ENCODE measurements at places on chromosomes 12 and 14. TPM values are rescaled to one million over a fixed set of nuclear protein-coding genes. Genes with fewer than 3 reads are reported as not detected.

The MYH6 gene
- polyA plus RNA-seq: 0.72 TPM

The ACACB gene
- polyA plus RNA-seq: 23.7 TPM

The MARS1 gene
- 87.5 TPM for polyA plus RNA-seq

The ADGRD1 gene
- 2.3 TPM for polyA plus RNA-seq

- H3K27me3 ChIP-seq: no peaks in the 10 kb centered on the region
- no peaks in the 10 kb centered on the region for H3K4me1 ChIP-seq
- no peaks in the 10 kb centered on the region for H3K36me3 ChIP-seq
- no peak overlapping the region for H3K4me3 ChIP-seq
- no peak for DNase-seq
Measured at GRCh38 chr14:47012533-47013280, 361.1 kb upstream of the RPL10L start.

The ASCL1 gene
- 0.40 TPM for polyA plus RNA-seq

DNA sequence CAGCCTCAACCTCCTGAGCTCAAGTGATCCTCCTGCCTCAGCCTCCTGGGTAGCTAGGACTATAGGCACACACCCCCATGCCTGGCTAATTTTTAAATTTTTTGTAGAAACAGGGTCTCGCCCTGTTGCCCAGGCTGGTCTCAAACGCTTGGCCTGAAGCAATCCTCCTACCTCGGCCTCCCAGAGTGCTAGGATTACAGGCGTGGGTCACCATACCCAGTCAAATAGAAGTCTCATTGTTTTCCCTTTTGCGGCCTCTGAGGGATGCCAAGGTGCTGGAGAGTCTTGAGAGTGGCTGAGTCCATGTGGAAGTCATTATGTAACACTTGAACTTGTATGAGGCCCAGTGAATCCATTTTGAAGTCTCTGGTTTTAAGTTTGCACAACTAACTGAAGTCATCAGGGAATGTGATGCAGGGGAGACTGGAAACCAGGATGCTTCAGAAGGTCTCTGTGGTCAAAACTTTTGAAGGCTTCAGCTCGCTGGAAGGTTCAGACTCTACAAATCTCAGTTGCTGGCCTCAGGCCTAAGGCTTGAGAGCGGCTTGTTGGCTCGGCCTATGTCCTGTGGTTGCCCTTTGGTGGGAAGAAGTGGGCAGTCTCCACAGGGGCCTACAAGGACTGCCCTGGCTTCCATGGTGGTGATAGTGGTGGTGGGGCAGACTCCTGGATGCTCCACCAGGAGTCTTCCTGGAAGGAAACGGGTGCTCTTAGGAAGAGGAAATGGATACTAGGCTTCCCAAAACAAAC, 29.2 kb downstream of the GALNT16 start:
- no peak overlapping the region for H3K4me3 ChIP-seq
- no peak overlapping the region for H3K27ac ChIP-seq
- H3K4me1 ChIP-seq: no peaks in the 10 kb centered on the region
- H3K36me3 ChIP-seq: no peaks in the 10 kb centered on the region

The SIX1 gene
- polyA plus RNA-seq: not detected

DNA sequence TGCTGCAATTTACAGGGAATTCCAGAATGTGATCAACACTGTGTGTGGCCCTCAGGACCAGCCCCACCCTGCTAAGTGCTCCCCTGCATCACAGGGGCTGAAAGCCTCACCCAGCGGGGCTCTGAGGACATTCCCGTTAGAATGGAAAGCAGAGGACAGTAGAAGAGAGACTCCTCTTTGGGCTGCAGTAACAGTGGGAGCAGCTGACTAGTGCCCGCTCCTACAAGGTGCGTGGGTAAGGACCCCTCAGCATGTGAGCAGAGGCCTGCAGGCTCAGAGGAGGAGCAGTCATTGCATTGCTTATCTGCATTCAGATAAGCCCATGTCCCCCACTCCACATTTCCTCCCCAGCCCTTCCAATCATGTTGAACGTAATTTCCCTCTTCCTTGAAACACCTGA, 120.1 kb downstream of the ITPR2 start:
- no peaks in the 10 kb centered on the region for H3K36me3 ChIP-seq
- H3K27ac ChIP-seq: no peak overlapping the region
- DNase-seq: no peak

DNA sequence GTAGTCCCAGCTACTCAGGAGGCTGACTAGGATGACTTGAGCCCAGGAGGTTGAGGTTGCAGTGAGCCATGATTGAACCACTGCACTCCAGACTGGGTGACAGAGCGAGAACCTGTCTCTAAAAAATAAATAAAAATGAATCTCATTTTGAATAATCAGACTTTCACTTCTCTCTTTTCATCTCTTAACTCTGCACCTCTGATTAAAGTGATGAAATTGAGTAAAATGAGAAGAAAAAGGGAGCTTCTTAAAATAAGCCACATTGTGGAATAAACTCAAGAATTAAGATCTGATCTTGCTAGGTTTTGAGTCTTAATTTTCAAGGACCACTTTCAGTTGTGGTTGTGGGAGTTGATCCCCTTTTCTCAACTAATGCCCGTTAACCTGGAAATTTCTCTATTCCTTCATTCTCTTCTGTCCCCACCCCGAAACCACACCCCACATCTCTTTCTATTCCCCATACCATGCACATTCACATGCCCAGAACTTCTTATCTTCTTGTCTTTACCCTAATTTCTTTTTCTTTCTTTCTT, 70.9 kb upstream of the ETV6 start:
- H3K27me3 ChIP-seq: no peaks in the 10 kb centered on the region
- H3K4me3 ChIP-seq: no peak overlapping the region
- no peaks in the 10 kb centered on the region for H3K36me3 ChIP-seq
- no peaks in the 10 kb centered on the region for H3K4me1 ChIP-seq
- no peak overlapping the region for H3K27ac ChIP-seq
- no peak for DNase-seq

GRCh38 chr14:77502109-77502782, 3.6 kb upstream of the ISM2 start:
- no peak overlapping the region for H3K27ac ChIP-seq
- H3K4me1 ChIP-seq: no peaks in the 10 kb centered on the region
- no peak overlapping the region for H3K4me3 ChIP-seq
- DNase-seq: no peak

DNA sequence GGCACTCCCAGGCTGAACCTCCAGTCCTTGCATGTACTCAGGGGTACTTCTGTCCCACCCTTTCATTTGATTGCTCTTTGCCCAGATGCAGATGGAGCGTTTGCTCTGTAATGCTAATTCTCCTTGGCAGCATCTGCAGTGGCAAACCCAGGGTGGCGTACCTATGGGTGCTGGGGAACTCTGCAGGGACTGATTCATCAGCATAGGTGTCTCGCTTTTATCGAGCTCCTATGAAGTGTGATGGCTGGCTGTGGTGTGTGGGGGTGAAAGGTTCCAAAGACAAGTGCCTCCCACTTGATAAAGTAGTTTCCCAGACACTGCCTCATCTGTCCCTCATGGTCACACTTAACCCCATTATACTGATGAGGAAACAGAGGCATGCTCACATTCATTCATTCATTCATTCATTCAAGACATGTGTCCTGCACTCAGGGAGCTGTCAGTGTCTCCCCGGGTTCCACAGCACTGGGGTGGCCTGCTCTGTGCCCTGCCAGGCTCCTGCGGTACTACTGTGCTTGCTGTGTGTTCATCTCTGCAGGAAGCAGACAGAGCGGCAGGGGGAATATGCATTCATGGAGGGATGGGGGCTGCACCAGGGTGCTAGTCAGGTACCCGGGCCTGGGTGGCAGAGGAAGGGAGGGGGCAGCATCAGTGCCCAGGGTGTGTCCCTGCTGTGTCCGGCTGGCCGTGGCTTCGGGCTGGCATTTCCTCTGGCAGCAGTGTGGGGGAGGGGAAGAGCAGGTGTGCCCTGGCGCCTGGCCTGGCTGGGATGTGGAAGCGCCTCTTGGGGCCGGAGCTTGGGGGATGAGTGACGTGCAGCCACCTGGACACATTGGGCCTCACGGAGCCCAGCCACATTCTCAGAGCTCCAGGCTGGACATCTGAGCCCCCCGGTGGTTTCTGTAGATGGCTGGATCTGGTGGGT, 110.9 kb downstream of the TSPAN9 start:
- no peaks in the 10 kb centered on the region for H3K4me1 ChIP-seq
- DNase-seq: peak; percentile 28
- no peaks in the 10 kb centered on the region for H3K27me3 ChIP-seq
- no peaks in the 10 kb centered on the region for H3K36me3 ChIP-seq
- no peak overlapping the region for H3K27ac ChIP-seq

DNA sequence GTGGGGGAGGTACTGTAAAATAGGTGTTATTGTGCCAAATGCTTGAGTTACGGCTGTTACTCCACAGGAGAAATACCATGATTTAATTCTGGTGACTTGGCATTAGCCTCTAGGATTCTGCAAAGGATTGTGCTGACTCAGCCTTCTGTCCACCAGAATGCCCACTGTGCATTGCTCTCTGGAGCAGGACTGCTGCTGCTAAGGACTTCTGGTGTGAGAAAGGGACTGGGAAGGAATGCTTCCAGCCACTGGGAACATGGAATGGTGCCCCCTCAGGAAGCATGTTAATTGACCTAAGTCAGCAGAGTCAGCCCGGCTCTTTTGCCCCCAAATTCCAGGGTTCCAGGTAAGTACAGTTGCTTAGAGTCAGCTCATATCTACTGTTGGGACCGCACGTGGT, 32.9 kb downstream of the ZFHX2 start:
- no peaks in the 10 kb centered on the region for H3K27me3 ChIP-seq
- H3K4me3 ChIP-seq: no peak overlapping the region
- H3K4me1 ChIP-seq: no peaks in the 10 kb centered on the region
- DNase-seq: no peak

DNA sequence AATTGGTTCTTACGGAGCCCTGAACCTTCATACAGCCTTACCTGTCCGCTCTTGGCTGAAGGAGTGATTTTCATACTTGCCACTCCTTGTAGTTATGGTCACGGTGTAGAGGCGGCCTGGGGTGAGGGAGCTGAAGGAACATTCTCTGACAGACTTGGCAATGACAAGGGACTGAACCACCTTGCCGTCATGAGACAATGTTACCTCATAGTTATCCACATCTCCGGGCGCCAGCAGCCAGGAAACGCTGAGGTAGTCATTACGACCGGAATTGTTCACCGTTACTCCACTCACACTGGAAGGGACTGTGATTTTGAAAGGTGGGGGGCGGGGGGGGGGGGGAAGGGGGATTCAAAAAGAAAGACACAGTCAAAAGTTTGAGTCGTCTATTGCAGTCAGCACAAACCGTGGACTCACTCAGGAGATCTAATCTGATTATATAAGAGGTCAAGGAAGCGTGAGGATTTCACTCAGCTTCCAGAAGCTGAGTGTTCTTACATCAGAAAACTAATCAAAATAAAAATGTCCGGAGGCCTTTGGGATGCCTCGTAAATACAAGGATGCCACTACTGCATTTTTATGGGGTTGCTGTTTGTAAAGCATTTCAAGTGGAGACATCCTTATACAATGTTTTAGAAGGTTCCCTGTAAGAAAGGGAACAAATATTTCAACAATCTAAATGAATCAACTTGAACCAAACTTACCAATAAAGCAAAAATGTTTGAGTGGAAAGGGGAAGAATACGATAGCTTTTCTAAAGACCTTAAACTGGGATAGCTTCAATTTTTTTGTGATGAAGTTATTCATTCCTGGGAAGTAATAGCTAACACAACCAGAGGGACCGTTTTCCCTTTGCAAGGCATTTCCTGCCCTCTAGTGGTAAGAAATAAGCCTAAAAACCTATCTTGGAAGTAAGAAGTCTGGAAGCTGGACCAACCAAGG, 60.6 kb downstream of the PTPRB start:
- no peaks in the 10 kb centered on the region for H3K4me1 ChIP-seq
- no peaks in the 10 kb centered on the region for H3K27me3 ChIP-seq
- no peak overlapping the region for H3K4me3 ChIP-seq
- no peak overlapping the region for H3K27ac ChIP-seq
- DNase-seq: no peak
- no peaks in the 10 kb centered on the region for H3K36me3 ChIP-seq

- no peaks in the 10 kb centered on the region for H3K4me1 ChIP-seq
- no peak for DNase-seq
- no peaks in the 10 kb centered on the region for H3K27me3 ChIP-seq
- no peak overlapping the region for H3K27ac ChIP-seq
- H3K4me3 ChIP-seq: no peak overlapping the region
- no peaks in the 10 kb centered on the region for H3K36me3 ChIP-seq
Measured at GRCh38 chr12:38328306-38328895, 11.8 kb downstream of the ALG10B start.

DNA sequence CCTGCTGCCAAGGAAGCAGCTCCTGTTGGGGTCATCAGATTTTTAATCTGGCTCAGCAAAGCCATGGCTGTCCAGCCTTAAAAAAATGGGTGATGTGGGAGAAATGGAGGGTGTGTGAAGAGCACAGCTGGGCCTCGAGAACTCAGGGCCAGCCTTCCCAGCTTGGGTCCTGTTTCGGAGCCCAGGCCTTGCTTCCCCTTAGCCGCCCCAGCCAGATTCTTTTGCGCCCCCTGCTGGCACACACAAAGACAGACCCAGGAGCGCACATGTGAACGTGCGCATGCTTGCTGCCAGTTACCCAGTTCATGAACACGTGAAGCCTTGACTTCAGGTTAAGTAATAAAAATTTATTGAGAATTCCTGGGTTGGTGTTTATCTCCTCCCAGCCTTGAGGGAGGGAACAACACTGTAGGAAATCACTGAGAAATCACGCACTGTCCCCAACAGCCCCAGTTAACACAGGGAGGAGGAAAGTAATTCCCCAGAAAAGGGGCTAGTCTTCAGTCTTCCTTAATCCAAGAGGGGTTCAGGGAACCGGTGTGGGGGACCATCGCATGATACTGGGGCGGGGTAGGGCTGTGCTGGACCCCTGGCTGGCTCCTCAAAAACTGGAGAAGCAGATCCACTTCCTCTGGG, 5.3 kb downstream of the PHB2 start:
- peaks cover 61% of the 10 kb centered on the region for H3K4me1 ChIP-seq
- H3K27me3 ChIP-seq: no peaks in the 10 kb centered on the region
- peak overlapping the region; percentile 93 for H3K27ac ChIP-seq

DNA sequence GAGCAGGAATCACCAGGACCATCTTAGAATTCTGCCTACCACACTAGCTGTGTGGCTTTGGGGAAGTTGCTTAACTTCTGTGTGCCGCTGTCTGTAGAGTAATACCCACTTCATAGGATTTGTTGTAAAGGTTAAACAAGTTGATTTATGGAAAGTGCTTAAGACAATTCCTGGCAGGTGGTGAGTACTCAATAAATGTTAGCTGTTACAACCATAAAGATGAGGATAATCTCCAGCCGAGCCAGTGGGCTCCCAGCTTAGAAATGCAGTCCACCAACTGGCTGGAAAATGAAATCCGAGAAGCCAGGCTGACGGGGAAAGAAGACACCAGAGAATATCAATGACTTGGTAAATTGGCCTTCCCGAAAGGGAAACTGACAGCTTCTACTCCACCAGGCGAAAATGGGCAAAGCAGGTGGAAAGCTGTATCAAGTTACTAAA, 173.5 kb downstream of the CHST11 start:
- H3K36me3 ChIP-seq: no peaks in the 10 kb centered on the region
- no peak for DNase-seq
- H3K4me3 ChIP-seq: no peak overlapping the region
- no peaks in the 10 kb centered on the region for H3K4me1 ChIP-seq
- H3K27me3 ChIP-seq: no peaks in the 10 kb centered on the region

The PZP gene
- polyA plus RNA-seq: not detected

GRCh38 chr12:52247622-52248540, 14.8 kb downstream of the KRT7 start:
- no peaks in the 10 kb centered on the region for H3K36me3 ChIP-seq
- H3K27ac ChIP-seq: peak overlapping the region; percentile 80
- no peak for DNase-seq
- no peaks in the 10 kb centered on the region for H3K27me3 ChIP-seq
